ENCODE measurements at places on chromosomes 16 and 17.

DNA sequence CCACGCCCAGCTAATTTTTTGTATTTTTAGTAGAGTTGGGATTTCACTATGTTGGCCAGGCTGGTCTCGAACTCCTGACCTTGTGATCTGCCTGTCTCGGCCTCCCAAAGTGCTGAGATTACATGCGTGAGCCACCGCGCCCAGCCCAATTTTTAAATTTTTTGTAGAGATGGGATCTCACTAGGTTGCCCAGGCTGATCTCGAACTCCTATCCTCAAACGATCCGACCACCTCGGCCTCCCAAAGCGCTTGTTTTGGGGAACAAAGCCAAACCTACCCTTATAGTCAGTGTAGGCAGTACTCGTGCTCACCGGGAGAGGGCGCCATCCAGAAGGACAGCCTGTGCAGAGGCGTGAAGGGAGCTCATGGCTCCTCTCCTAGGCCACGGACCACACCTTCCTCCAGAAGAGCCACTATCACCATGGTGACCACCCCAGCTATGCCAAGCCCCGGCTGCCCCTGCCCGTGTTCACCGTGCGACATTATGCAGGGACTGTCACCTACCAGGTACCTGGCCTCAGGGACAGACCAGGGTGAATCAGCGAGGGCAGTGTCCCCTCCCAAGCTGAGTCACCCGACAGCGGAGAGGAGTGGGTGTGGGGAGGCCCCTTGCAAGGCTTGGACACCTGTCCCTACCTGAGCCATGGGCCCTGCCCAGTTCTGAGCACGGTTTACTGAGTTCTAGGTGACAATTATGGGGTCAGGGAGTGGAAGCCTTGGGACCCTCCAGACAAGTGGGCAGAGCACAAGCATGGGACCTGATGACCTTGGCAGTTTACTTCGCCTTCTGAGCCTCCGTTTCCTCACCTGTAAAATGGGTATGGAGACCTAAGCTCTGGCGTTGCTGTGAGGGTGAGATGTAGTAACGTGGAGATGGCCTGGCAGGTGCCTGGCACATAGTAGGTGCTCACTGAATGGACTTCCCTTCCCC lies 13.7 kb downstream of the MYO15B start:
- peak; percentile 78 for DNase-seq

DNA sequence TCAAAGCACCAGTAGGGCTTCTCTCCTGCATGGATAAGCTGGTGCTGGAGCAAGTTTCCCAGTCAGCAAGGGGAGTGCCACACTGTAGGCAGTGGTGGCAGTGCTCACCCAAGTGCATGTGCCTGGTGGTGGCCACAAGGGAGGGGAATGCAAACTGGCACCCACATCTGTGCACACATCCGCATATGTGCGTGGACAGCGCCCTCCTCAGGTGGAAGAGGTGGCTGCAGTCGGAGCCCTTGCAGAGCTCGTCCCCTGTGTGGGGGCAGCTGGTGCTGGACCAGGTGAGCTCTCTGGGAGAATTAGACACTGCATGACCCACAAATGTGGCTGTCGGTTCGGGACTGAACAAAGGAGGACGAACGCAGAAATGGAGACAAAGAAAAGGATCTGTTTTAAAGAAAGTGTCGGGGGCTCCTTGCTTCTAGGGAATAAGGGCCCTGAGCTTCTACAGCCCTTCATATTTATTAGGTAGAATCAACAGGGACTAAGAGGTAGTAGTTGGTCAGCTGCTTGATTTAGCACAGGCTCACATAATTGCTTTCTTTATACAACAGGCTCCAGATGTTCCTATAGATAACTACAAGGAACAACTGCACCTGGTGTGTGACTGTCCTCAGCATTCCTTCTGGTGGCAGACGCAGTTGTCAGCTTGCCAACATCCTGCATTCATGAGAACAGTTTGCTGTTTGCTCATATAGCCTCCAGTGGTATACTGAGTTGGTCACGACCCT lies 5.3 kb upstream of the ZNF689 start:
- no peak for DNase-seq

DNA sequence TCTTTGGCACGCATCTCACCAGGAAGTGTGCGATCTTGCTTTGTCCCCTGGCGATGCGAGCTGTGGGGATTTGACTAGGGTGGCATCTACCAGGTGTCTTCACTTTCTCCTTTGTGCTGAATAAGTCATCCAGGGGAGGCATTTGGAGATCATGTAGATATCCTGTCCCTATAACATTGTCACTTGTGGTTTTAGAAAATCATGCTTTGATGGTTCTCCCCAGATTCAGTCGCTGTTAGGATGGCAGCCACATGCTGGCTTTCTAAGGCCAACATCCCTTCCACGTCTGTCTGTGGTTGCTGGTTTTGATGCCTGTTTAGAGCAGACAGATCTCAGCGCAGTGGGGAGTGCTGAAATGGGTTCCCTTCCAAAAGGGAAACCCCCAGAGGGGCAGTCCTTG lies 2.5 kb downstream of the ADAD2 start:
- no peak for DNase-seq

GRCh38 chr17:17741349-17742023 lies 60.2 kb downstream of the RAI1 start:
- DNase-seq = no peak

GRCh38 chr16:87784812-87785211 lies 19.0 kb upstream of the KLHDC4 start:
- DNase-seq = no peak

Data from HL-60 (cell line).